Left renal cortex interstitium (tissue), 4 donors: ENCODE measurements at places on chromosomes 7 and 10.

DNA sequence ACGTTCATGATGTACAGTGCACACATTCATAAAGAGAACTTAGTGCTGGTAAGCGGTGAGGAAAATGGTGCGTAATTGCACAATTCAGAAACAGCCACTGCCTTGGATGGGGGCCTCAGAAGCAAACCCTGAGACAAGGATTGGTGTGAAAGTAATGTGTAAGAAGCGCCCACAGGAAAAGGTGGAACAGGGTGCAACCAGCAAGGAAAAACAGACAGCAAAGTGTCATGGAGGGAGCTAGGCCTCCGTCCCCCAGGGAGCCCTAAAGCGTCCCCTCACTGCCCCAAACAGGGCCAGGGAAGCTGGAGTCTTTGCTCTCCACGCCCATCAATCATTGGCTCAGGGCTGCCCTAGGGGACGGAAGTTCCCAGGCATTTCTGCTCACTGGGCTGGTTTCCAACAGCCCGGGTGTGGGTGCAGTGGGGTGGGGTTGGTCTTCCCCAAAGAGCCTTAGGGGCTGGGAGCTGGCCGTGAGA, 9.6 kb upstream of the C10orf105 start:
- DNase-seq = no peak

DNA sequence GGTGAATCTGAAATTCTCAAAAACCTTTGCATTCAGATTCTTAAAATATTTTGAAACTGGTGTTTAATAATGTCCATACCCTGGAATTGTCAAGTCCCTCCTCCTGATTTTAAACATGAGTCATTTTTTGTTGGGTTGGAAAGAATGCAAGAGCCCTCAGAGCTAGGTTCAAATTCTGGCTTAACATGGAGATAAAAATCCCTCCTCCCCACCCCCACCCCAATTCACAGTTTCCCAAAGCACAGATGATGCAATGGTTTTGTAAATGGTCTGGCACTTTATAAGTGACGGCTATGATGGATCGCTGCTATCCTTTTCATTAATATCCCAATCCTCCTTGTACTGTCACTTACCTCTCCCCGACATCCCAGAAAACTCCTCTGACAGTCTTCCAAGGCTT, 332.8 kb downstream of the PLXNA4 start:
- no peak for DNase-seq

DNA sequence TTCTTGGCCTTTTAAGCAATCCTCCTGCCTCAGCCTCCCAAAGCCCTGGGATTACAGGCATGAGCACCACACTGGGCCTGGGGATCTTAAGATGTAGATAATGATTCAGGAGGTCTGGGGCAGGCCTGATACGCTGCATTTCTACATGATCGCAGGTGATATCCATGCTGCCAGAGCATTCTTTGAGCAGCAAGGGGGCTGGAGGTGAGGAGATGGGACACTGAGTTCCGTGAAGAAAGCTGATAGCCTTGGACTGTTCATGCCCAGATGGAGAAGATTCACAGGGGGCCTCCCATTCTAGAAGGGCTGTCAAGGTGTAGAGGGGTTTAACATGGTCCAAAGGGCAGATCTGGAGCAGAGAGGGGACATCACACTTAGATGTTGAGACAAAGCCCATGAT, 480.3 kb downstream of the RPS24 start:
- DNase-seq = no peak

- DNase-seq = no peak
Measured at GRCh38 chr10:12235796-12236195, 39.8 kb downstream of the CDC123 start.

GRCh38 chr7:21923658-21924057, 22.0 kb downstream of the CDCA7L start:
- no peak for DNase-seq

DNA sequence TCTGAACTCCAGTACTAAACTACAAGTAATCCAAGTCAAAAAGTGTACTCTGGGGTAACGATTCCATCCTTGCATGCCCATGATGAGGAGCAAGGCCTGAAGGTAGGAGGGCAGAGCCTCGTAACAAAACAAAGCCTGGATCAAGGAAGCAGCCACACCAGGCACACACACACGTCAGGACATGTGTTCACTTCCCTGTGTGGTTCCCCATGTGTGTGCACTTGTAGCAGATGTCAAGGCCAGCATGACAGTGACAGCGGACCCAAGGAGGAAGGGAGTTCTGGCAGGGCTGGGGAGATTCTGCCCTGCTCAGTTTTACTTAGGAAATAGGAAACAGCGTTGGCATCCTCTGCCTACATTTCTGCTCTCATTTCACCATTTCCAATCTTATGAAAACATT, 92.8 kb downstream of the ALOX5 start:
- no peak for DNase-seq

GRCh38 chr7:36316319-36316718, 73.3 kb upstream of the ANLN start:
- no peak for DNase-seq

DNA sequence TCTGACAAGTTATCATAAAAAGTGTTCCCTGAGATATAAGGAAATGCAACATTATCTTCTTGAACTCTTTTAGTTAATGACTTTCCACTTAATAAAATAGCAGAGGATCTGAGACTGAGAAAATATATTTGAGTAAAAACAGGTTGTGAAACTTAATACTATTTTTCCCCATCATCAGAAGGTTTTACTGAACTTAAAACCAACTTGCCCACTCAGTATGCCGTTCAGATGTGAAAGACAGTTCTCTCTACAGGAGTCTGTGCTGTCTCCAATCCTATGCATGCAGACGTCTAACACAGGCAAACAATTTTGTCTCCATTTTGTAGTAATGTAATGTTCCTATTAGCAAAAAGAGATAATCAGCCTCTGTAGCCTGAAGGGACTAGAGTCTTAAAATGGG, 38.2 kb upstream of the CYP2C18 start:
- no peak for DNase-seq

DNA sequence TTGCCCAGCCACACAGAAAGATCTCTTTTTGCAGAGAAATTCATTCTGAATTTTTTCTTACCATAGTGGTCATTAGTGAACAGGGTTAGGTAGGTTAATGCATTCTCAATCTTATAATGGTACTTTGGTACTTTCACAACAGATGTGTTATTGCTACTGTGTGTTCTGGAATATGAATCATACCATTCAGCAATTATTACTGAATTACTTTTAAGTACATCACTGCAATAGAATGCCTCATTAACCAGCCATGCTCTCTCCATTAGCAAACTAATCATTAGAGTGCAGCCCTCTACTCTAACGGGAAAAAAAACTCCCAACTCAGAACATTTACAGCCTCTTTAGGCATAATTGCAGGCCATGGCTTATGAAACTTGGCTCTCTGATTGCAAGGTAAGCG, 102.1 kb downstream of the DOCK4 start:
- DNase-seq = no peak

DNA sequence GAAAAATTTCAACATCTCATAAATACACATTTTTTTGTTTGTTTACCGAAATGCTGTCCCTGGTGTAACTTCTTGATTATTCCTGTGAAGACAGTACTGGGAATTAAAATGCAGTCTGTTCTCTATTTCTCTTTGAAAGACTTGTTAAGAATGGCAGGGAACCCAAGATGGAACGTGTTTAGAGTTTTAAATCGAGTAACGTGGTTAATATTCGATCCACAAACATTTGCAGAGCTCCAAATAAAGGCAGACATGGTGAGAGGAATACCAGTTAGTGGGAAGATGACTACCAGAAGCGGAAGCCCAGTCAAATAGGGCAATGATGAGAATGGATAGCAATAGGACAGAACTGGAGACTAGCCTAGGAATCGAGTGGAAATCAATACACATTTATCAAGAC, 6.7 kb downstream of the PON3 start:
- no peak for DNase-seq

- DNase-seq = no peak
Measured at GRCh38 chr10:116088985-116089384, 184.0 kb downstream of the GFRA1 start.

GRCh38 chr7:79964463-79964862, 170.2 kb upstream of the GNAI1 start:
- DNase-seq = no peak

GRCh38 chr10:75379212-75379724, 22.3 kb downstream of the ZNF503 start:
- no peak for DNase-seq

GRCh38 chr10:100038561-100039071, 28.9 kb upstream of the DNMBP start:
- no peak for DNase-seq

GRCh38 chr10:47230957-47231356, 69.0 kb upstream of the GDF10 start:
- no peak for DNase-seq

GRCh38 chr7:158277219-158278141, 310.1 kb downstream of the PTPRN2 start:
- no peak for DNase-seq

GRCh38 chr10:110546499-110547110, 20.9 kb upstream of the SMC3 start:
- DNase-seq = no peak

DNA sequence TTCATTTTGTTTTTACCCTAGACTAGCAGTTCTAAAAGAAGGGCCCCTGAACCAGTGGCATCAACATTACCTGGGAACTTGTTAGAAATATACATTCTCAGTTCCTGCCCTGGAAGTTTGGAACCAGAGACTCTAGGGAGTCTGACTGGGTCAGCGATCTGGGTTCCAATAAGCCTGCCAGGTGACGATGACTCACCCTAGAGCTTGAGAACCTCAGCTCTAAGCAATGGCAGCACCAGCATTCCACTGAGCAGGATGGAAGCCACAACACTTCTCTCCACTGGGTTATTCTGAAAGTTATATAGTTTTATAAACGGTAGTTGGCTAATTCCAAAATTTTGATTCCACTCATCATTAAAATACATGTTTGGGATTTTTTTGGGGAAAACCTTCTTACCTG, 97.0 kb upstream of the AMPH start:
- DNase-seq = no peak

- DNase-seq = no peak
Measured at GRCh38 chr7:1536743-1537534, 6.4 kb downstream of the MAFK start.

- DNase-seq = no peak
Measured at GRCh38 chr7:2521952-2522591, 2.5 kb downstream of the LFNG start.

DNA sequence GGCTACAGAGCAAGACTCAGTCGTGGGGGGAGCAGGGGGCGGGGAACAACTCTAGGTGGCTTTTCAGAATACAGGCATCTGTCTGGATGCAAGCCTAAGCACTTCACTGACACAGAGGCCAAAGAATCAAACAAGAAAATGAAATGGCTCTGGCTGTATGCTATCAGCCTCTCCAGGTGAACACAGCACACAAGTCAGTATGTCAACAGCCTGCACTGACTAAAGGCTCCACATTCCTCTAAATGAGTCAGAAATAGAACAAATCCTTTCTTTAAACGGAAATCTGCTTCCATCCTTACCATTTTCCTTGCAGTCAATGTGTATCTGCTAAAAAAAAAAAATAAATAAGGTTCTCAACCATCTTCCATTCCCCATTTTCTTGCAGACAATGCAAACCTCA, 88.3 kb downstream of the ARMH3 start:
- no peak for DNase-seq

- no peak for DNase-seq
Measured at GRCh38 chr10:13922586-13922985, 335.8 kb downstream of the PRPF18 start.

DNA sequence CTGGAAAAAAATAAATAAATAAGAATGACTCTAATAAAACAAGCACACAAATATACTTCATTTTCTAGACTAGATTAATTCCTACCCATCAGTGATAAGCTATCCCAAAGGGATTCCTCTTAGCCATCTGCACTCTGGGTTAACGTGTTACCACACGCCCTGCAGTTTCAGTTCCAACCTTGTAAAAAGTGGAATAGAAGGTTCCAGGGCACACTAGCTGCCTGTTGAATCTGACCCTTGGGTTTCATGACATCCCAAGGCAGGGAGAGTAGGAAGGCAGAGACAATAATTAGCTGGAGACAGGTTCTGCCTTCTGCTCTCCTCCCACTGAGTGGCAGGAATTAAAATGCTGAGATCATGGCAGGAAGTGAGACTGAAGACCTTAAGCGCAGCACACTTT, 33.5 kb downstream of the SLC37A3 start:
- no peak for DNase-seq

DNA sequence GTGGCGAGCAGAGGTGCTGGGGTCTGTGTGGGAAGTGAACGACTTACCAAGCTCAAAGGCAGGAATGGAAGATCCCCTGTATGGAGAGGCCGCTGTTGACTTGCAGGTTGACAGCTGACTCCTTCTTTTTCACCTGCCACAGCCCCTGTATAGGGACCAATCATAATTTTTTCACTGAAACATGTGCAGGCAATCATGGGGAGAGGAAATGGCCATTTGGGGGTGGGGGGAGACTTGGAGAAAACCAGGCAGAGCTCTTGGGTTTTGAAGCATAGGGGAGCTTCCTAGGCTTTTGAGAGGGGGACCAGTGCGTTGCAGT, 101.4 kb downstream of the WDR37 start:
- DNase-seq = no peak

GRCh38 chr7:111104710-111105109, 13.8 kb downstream of the LRRN3 start:
- DNase-seq = no peak

- no peak for DNase-seq
Measured at GRCh38 chr10:65470986-65471385, 1454.8 kb upstream of the LRRTM3 start.

GRCh38 chr7:14875941-14876587, 26.5 kb downstream of the DGKB start:
- no peak for DNase-seq

DNA sequence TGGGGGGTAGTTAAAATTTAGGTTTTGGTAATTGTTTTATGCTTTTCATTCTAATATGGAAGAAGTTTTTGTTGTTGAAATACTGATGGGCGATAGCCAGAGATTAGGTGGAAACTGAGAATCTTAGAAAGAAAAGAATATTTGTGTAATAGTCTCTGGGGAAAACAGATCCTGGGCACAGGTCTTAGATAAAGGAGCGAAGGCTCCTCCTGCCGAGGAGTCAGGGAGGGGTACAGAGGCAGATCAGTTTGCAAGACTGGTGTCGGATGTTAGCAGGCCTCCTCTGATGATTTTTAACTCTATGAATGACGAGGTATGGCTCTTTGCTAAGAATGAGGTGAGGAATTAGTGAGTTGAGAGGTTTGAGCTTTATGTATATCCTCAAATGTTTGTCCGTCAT, 339.7 kb downstream of the HGF start:
- no peak for DNase-seq

DNA sequence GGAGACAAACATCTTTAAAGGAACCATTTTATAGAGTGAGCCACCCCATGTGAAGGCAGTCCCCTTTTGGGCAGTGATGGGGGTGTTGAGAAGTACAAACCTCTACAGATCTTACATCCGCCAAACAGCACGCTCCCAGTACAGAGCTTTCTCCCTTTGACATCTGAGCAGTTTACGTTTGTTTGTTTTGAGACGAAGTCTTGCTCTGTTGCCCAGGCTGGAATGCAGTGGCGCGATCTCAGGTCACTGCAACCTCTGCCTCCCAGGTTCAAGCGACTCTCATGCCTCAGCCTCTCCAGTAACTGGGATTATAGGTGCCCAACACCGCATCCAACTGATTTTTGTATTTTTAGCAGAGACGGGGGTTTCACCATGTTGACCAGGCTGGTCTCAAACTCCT, 128.9 kb downstream of the CCDC3 start:
- no peak for DNase-seq
